ENCODE measurements at places on chromosomes 2 and 18.

DNA sequence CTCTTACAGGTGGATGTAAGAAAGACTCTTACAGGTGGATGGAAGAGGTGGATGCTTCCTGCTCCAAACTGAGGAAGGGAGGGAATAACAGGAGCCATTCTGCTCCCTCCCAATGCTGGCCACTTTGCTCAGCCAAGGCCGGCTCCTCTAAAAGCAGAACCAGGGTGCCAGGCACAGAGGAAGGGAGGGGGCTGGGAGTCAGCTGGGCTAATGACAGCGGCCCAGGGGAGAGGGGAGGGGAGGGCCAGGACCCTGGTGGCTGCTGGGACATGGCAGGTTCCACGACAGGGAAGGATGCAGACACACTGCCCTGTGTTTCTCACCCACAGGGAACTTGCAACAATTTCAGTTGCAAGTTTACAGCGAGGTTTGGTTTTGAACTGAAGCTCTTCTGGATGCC, 173.4 kb downstream of the ANAPC1 start:
- DNase-seq: no peak

GRCh38 chr2:234363647-234364294, 133.1 kb downstream of the ARL4C start:
- DNase-seq: no peak

GRCh38 chr2:129587426-129588064, 391.9 kb upstream of the RAB6C start:
- no peak for DNase-seq

DNA sequence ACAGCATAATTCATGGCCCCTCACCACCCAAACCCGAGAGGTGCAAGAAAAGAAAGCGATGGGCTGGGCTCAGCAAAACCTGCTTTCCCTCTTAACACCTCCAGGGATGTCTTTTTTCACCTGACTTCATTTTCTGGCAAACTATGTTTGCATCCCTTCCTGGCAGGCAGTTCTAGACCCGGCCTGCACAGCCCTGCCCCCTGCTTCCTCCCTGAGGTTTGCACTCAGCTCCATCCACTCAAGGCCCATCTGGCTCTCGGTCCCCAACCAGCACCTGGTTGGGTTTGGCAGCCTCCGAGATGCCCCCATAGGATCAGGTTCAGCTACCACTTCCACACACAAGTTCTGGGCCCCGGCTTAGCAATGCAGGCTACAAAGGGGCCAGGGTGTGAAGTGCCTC, 185.7 kb downstream of the SMAD7 start:
- no peak for DNase-seq

GRCh38 chr2:64232266-64232665, 88.0 kb upstream of the PELI1 start:
- no peak for DNase-seq

GRCh38 chr2:221708902-221709301, 136.8 kb upstream of the EPHA4 start:
- no peak for DNase-seq

DNA sequence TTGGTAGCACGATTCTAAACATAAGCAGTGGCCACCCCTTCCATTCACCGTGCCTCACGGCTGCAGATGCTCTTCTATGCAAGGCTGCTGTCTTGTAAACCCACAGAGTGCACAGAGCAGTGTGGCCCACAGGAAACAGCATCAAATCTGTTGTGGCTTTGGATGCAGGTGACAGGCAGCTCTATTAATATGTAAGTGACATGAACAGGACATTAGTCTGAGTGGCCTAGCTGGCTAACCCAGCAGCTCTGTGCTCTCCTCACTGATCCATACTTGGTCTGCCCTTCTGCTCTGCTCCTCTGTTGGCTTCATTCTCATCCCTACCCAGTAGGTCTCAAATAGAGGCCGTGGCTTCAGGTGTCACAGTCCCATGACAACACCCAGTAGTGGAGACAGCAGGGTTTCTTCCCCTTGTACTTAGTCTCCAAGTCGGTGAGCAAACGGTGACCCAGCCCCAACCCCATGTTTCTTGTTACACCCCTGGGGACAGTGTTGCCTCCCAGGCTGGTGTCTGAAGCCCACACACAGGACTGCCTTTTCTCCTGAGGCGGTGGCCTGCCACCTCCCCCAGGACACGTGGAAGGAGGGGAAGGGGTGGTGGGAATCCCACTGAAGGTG, 5.8 kb downstream of the SH3RF3 start:
- no peak for DNase-seq

GRCh38 chr18:24153397-24153796, 14.5 kb downstream of the CABYR start:
- DNase-seq: no peak

DNA sequence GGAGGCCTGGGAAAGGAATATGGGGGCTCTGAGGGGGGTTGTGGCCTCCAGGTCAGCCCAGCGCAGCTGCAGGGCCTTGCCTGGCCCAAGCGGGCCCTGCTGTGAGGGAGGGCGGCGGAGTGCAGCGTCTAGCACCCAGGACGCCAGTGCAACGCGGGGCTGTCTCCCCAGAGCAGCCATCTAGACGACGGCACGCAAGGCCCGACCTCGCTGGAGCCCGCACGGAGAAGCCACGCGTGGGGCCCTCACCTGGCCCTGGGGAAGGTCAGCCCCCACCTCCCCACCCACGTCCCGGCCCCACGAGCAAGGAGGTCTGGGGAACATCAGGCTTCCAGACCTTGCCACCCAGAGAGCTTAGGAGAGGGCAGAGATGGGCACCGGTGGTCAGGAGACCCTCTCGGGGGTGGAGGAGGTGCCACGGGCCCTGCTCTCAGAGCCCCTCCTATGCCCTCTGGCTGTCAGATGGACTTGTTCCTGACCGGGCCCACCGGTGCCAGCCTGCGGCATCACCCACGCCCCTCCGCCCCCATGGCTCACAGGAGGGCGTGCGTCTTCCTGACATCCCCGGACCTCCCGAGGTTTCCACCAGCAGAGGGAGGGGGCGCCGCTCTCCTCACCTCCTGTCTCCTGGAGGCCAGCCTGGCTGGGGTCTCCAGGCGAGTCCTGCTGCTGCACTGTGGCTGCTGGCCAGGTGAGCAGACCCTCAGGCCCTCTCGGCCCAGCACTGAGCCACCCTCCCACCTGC, 17.0 kb downstream of the GPR35 start:
- DNase-seq: no peak

DNA sequence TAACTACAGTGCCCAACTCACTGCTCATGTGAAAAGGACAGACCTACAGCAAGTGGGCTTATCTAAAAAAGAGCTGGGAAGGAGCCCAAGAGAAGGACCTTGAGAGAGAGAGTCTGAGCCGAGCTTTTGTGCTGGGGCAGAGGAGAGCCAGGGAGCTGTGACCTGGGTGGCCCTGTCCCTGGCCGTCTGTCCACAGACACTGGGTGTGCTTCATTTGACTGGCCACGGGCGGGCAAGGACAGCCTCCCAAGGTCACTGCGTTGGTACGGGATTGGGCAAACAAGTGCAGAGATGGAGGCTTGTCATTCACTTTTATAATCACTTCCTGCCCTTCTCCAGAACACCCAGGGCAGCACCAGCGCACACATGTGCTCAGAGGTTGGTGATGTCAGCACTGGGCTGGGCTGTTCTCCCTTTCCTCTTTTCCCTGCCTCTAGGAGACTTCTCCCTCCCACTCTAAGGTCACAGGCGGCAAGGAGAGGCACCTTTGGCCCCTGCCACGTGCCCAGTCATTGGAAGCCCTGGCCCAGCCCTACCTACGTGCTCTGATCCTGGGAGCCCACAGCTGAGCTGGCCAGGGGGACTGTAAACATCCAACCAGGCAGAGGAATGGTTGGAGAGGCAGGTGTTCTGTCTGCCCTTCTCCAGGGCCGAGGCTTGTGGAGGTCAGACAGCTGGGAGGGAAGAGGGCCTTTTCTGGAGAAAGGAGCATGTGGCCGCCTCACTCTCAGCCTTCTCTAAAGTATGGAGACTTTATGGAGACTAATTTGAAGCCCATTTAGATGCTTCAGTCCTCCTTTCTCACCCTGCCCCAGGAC, 6.4 kb upstream of the PSD4 start:
- no peak for DNase-seq

GRCh38 chr2:18777250-18777812, 188.0 kb upstream of the NT5C1B start:
- no peak for DNase-seq

- DNase-seq: no peak
Observed at GRCh38 chr2:241330616-241330981, 14.9 kb downstream of the SEPTIN2 start.

DNA sequence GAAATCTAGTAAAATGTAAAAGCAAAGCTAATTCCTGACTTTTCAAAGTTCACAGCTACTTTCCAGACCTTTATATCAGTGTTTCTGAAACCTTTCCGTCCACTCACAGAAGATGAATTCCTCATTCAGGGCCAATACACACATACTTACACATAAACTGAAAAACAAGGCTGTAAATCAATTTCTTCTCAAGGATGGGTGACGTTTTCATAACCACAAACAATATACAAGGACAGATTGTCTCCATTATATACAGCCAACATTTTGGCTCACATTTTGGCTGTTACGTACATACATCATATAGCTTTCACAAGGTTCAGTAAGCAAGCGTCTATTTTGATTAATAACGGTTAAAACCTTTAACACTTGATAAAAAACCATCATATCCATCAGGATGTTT, 1.4 kb downstream of the RPRD1A start:
- no peak for DNase-seq

- DNase-seq: no peak
Observed at GRCh38 chr2:34570266-34570872, 971.3 kb upstream of the FAM98A start.

DNA sequence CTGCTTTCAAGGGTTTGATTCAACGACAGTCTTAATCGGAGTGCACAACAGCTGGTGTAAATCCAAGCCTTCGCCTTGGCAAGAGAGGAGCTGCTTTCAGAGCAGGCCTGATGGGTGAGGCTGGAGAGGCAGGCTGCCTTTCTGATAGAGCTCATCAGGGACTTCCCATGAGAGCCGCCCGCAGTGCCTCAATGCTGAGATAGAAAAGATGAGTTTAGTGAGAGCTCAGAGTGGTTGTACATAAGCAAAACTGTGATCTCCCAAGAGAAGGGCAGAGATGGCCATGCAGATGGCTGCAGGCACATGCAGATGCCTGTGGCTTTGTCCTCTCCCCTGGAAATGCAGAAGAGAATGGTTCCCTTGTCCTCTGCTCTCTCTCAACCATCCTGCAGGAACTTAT, 122.1 kb downstream of the ARL4C start:
- no peak for DNase-seq

GRCh38 chr2:197158591-197159550, 151.7 kb downstream of the ANKRD44 start:
- DNase-seq: no peak

- DNase-seq: no peak
Observed at GRCh38 chr2:143617803-143618415, 488.7 kb downstream of the ARHGAP15 start.

- DNase-seq: no peak
Observed at GRCh38 chr2:160651416-160652200, 158.0 kb upstream of the RBMS1 start.

- DNase-seq: no peak
Observed at GRCh38 chr2:172079838-172080640, 5.3 kb upstream of the DLX1 start.

GRCh38 chr2:140308706-140309105, 1528.5 kb upstream of the NXPH2 start:
- DNase-seq: no peak

- DNase-seq: no peak
Observed at GRCh38 chr2:145597809-145598208, 1077.9 kb upstream of the ZEB2 start.

- no peak for DNase-seq
Observed at GRCh38 chr2:32172870-32173269, 7.2 kb downstream of the SLC30A6 start.

- DNase-seq: no peak
Observed at GRCh38 chr2:134132490-134132857, 121.4 kb upstream of the MGAT5 start.
